A549 treated with AZD2906 at 1 μM for 4 hours (cell line): ENCODE measurements at places on chromosomes 6 and 20. TPM values are rescaled to one million over a fixed set of nuclear protein-coding genes. Genes with fewer than 3 reads are reported as not detected.

Gene GPR6
- total RNA-seq = not detected in 5 replicates

Gene SULF2
- total RNA-seq = 21.7 to 24.8 TPM (median 22.7 TPM) in 5 replicates

Gene ULBP2
- total RNA-seq = 2.9 to 4.6 TPM (median 3.3 TPM) in 5 replicates

Gene ALDH8A1
- total RNA-seq = 0.08 to 0.17 TPM (median 0.13 TPM) in 5 replicates

Gene C6orf15
- total RNA-seq = not detected in 5 replicates

Gene CRNKL1
- 20.1 to 23.9 TPM (median 21.1 TPM) in 5 replicates for total RNA-seq

Gene ELOVL4
- 1.4 to 1.7 TPM (median 1.6 TPM) in 5 replicates for total RNA-seq

Gene LY6G6F
- not detected in 5 replicates for total RNA-seq

Gene PRKN
- 0.02 to 0.24 TPM (median 0.02 TPM) in 3 of 5 replicates, not detected in the others for total RNA-seq

Gene HSP90AB1
- 1,035 to 1,319 TPM (median 1,095 TPM) in 5 replicates for total RNA-seq

Gene NDUFAF5
- 26.7 to 36.4 TPM (median 34.0 TPM) in 5 replicates for total RNA-seq

Gene BNIP5
- 0.02 to 0.05 TPM (median 0.02 TPM) in 4 of 5 replicates, not detected in the other for total RNA-seq

Gene TUBB1
- 0.02 to 0.03 TPM (median 0.03 TPM) in 4 of 5 replicates, not detected in the other for total RNA-seq

Gene CCDC170
- total RNA-seq = 0.05 to 0.14 TPM (median 0.08 TPM) in 5 replicates

Gene C20orf204
- 0.10 to 0.56 TPM (median 0.41 TPM) in 5 replicates for total RNA-seq

Gene RAMACL
- total RNA-seq = 0.08 to 0.22 TPM (median 0.14 TPM) in 5 replicates

Gene RNF217
- 5.9 to 7.3 TPM (median 6.9 TPM) in 5 replicates for total RNA-seq

Gene RSPO3
- total RNA-seq = 59.5 to 80.5 TPM (median 63.8 TPM) in 5 replicates

Gene ZBP1
- 0.02 to 0.03 TPM in 2 of 5 replicates, not detected in the others for total RNA-seq

Gene ABCC10
- total RNA-seq = 6.0 to 11.5 TPM (median 9.5 TPM) in 5 replicates

Gene MCCD1
- total RNA-seq = not detected in 5 replicates

Gene TRIM31
- total RNA-seq = 0.58 to 0.82 TPM (median 0.72 TPM) in 5 replicates

Gene RHAG
- 0.05 to 0.06 TPM in 2 of 5 replicates, not detected in the others for total RNA-seq

Gene ARMC2
- total RNA-seq = 1.8 to 2.3 TPM (median 2.3 TPM) in 5 replicates

Gene MMP24
- 26.7 to 31.9 TPM (median 30.4 TPM) in 5 replicates for total RNA-seq

Gene MYBL2
- total RNA-seq = 77.2 to 82.4 TPM (median 77.9 TPM) in 5 replicates

Gene NMBR
- not detected in 5 replicates for total RNA-seq

Gene PLEKHG1
- 0.45 to 0.91 TPM (median 0.66 TPM) in 5 replicates for total RNA-seq

Gene THBD
- 119 to 156 TPM (median 134 TPM) in 5 replicates for total RNA-seq

Gene STX11
- total RNA-seq = 2.1 to 2.7 TPM (median 2.2 TPM) in 5 replicates

Gene SLC22A16
- 0.21 TPM in 1 of 5 replicates, not detected in the others for total RNA-seq

Gene SESN1
- 9.4 to 10.8 TPM (median 10.8 TPM) in 5 replicates for total RNA-seq

Gene HTR1E
- total RNA-seq = not detected in 5 replicates

Gene BPI
- total RNA-seq = not detected in 5 replicates

Gene PAX1
- 0.02 TPM in 1 of 5 replicates, not detected in the others for total RNA-seq

Gene DAAM2
- 0.10 to 0.25 TPM (median 0.22 TPM) in 5 replicates for total RNA-seq

Gene RBPJL
- not detected in 5 replicates for total RNA-seq

Gene MUC21
- 0.03 to 0.04 TPM in 2 of 5 replicates, not detected in the others for total RNA-seq

Gene SASH1
- total RNA-seq = 2.0 to 2.8 TPM (median 2.4 TPM) in 5 replicates

Gene CAGE1
- 0.02 to 0.03 TPM in 2 of 5 replicates, not detected in the others for total RNA-seq

Gene GNMT
- 0.06 to 0.16 TPM (median 0.10 TPM) in 4 of 5 replicates, not detected in the other for total RNA-seq

Gene TXLNB
- not detected in 5 replicates for total RNA-seq

Gene HCK
- 0.05 to 0.11 TPM (median 0.06 TPM) in 5 replicates for total RNA-seq

Gene SOD2
- total RNA-seq = 159 to 200 TPM (median 189 TPM) in 5 replicates

Gene METTL24
- not detected in 5 replicates for total RNA-seq

Gene LTB
- total RNA-seq = 0.12 to 0.49 TPM (median 0.14 TPM) in 4 of 5 replicates, not detected in the other

Gene CPNE5
- total RNA-seq = 0.07 to 0.18 TPM (median 0.12 TPM) in 5 replicates

Gene HEY2
- 0.03 to 0.10 TPM (median 0.05 TPM) in 4 of 5 replicates, not detected in the other for total RNA-seq

Gene SNAP25
- total RNA-seq = 13.3 to 18.4 TPM (median 16.2 TPM) in 5 replicates

Gene BPIFB4
- not detected in 5 replicates for total RNA-seq
